ENCODE measurements at places on chromosomes 3 and 15. TPM values are rescaled to one million over a fixed set of nuclear protein-coding genes. Genes with fewer than 3 reads are reported as not detected.

- no peak for DNase-seq
Observed at GRCh38 chr3:111542611-111543300, 759 bp downstream of the CD96 start.

The APBA2 gene
- total RNA-seq, result 108 TPM

The ROPN1B gene
- total RNA-seq, result not detected

GRCh38 chr15:68990992-68991500 is 23.4 kb upstream of the NOX5 start:
- DNase-seq, result no peak

The HRG gene
- total RNA-seq, result 0.38 TPM

All from T-cell (primary cell).